Common myeloid progenitor, CD34-positive (primary cell): ENCODE measurements at places on chromosomes 2 and 18.
A peak's percentile ranks its signal among the peaks of the same experiment; 100 is the strongest.

DNA sequence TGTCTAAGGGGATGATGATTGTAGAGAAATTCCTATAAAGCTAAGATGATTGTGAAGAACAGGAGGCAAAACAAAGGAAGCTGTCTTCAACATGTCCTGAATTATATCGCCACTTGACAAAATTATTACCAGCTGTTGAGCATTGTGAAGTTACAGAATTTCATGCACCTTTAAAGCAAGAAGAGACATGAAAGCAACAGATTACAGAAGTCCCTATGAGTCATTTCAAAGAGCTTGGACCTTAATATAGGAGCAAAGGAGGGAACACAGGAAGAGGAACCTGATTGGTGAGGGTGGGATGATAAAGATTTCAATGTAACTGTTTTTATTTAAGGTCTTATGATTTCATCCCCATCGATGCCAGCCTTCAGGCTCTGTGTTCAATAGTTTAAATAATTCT lies 526.9 kb upstream of the HNMT start:
- DNase-seq = no peak

GRCh38 chr2:182545420-182546167 lies 118.8 kb upstream of the PDE1A start:
- DNase-seq = no peak

DNA sequence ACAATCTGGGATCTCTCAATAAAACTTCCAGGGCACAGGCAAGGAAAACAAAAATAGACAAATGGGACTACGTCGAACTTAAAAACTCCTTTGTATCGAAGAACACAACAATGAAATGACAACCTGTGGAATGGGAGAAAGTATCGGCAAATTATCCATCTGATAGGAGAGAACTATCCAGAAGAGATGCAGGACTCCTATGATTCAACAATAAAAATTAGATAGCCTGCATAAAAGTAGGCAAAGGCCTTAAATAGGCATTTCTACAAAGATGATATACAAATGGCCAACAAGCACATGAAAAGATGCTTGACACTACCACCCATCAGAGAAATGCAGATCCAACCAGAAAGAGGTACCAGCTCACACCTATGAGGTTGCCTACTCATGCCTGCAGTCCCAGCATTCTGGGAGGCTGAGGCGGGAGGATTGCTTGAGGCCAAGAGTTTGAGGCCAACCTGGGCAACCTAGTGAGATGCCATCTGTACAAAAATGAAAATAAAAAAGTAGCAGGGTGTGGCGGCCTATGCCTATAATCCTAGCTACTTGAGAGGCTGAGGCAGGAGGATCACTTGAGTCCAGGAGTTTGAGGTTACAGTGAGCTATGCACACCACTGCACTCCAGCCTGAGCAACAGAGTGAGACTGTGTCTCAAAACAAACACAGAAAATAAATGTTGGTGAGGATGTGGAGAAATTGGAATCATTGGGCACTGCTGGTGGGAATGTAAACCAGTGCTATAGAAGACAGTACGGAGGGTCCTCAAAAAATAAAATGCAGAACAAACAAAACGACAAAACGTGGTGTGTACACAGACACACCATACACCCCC lies 21.6 kb downstream of the TWIST2 start:
- peak; percentile 30 for DNase-seq

GRCh38 chr2:205130111-205130829 lies 552.0 kb upstream of the NRP2 start:
- DNase-seq = peak; percentile 26

DNA sequence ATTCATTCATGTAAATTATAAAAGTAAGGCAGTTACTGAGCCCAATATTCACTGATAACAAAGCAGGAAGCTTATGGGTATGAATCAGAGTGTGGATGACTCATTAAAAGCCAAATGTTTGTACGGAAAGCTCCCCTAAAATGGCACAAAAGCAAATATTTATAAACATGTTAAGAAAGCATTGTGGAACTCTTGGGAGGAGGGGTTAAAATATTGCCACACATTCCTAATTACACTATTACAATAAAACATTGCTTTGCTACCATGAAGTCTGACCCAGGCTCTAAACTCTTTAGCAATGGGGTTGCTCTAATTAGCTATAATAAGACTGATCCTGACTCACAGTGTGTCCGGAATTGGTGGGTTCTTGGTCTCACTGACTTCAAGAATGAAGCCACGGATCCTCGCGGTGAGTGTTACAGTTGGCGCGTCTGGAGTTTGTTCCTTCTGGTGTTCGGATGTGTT lies 110.9 kb downstream of the NAB1 start:
- DNase-seq = peak; percentile 75

GRCh38 chr18:52339891-52340371 lies at the start of gene DCC:
Gene DCC (plus strand): TSS chr18:52340197. CDS start chr18:52340788, 591 bp downstream.
- DNase-seq = no peak

- DNase-seq = no peak
These were observed 71.7 kb downstream of the HS1BP3 start for GRCh38 chr2:20578895-20579825.

DNA sequence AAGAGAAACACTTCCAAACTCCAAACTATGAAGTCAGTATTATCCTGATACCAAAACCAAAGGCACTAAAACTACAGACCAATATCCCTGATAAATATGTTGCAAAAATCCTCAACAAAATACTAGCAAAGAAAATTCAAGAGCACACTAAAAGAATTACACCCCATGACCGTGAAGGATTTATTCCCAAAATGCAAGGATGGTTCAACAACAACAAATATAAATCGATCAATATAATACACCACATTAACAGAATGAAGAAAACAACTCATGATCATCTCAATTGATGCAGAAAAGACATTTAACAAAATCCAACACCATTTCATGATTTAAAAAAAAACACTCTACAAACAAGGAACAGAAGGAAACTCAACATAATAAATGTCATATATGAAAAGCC lies 50.5 kb downstream of the IWS1 start:
- no peak for DNase-seq

DNA sequence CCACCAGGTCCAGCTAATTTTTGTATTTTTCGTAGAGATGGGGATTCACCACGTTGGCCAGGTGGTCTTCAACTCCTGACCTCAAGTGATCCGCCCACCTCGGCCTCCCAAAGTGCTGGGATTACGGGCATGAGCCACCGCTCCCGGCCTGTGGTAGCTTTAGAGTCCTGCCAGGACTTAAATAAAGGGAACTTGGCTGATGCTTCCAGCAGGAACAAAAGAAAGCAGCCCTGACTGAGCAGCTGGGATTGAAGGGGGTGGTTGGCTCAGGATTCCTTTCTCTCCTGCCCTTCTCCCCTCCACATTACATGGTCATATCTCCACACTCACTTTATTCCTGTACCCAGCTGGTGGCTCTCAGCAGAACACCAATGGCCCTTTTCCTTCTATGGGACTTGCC lies 20.0 kb downstream of the EFHD1 start:
- no peak for DNase-seq

GRCh38 chr2:26805241-26805676 lies 19.4 kb downstream of the CENPA start:
- DNase-seq = no peak

DNA sequence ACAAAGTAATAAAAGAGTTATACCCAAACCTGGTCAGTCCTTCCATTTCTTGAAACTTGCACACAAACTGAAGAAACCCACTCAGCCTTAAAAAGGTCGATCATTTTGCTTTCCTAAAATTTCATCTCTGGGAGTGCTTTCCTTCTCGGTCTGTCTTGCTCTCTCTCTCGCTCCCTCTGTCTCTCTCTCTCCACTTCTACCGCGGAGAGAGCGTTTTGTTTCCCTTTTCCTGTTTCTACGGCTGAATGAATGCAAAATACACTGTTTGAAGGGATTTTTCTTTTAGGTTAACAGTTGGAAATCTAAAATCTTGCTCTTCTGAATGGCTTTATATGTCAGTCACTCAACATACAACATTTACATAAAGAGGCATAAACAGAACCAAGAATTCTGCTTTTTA lies 424.2 kb downstream of the TGIF1 start:
- no peak for DNase-seq
